ENCODE measurements at places on chromosomes 1 and 21.

GRCh38 chr1:194570476-194570875, 1384.1 kb upstream of the B3GALT2 start:
- no peak for DNase-seq

- DNase-seq, result no peak
These were observed 668.7 kb downstream of the MRPL39 start for GRCh38 chr21:24938573-24938972.

GRCh38 chr1:90402893-90403849, 313.9 kb downstream of the BARHL2 start:
- DNase-seq, result no peak

DNA sequence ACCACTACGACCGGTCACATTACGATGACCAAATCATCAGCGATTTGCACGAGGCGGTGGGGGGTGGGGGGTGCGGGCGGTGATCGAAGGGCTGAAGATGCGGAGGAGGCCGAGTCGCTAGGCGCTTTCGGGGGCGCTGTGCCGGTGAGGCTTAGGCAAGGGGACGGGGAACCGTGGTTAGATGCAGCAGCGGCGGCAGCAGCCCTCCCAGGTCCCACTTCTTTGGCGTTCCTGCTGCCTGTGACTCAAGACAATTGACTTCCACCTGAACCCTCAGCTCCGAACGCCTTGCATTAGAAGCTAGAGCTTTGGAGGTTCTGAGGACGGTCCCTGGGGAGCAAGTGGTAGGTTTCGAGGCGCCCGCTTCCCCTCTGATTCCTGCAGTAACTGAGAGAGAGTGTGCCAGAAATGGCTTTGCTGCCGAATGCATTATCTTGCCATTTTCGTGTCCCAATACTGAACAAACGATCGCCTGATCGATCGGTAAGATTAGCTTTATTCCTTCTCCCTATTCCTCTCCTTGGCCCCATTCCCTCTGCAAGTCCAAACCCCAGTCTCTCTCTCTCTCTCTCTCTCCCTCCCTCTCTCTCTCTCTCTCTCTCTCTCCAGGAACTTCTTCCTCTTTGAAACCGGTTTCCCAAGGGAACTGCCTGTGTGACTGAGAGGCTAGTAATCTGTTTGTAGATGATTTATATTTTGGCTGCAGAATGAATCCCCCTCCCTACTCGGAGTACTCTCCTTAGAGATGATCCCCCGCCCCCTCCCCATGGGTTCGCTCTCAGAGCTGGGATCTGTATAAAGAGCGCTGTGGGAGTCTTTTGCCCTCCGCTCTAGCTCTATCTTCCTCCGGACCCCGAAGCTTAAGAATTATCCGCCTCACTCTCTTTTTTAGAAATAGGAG, 735 bp upstream of the BRINP3 start:
- no peak for DNase-seq

GRCh38 chr21:41169701-41170100, 1.7 kb downstream of the BACE2 start:
- no peak for DNase-seq

- no peak for DNase-seq
These were observed 74.1 kb downstream of the C21orf91 start for GRCh38 chr21:17745086-17745485.

- DNase-seq, result no peak
These were observed 25.7 kb downstream of the SLC9A1 start for GRCh38 chr1:27129225-27129624.

DNA sequence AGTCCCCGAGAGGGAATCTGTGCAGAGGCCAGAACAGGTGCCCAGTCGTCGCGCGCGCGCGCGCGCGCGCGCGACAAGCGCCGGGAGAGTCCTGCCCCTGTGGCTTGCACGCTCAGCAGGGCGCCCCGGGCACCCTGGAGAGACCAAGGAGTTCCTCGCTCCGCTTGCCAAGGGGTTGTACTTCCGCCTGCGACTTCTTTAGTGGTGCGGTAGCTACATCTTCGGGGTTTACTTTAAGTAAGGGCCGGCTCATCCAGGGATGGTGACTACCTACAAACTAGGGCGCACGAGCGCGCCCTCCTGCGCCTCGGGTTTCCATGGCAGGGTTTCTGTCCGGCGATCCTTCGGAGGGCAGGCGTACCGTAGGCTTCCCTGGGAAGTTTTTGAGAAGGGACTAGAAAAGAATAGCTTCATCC, 1.4 kb downstream of the LHX4 start:
- DNase-seq, result no peak

DNA sequence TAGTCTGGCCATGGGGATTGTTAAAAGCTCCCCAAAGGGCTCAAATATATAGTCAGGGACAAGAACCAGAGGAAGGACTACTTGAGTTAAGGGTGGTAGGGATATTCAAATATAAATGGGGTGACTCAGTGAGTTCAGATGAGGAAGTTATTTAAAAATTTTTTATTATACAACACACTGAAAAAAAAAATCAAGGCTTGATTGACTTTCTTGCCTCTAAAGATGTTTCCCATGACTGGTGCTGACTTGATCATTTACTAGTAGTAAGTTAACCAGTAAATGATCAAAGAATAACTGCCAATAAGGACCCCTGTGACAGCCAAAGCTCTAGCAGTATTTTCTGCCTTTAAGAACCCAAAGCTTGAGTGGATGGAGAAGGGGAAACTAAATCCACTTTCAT, 357.6 kb upstream of the NR5A2 start:
- no peak for DNase-seq

DNA sequence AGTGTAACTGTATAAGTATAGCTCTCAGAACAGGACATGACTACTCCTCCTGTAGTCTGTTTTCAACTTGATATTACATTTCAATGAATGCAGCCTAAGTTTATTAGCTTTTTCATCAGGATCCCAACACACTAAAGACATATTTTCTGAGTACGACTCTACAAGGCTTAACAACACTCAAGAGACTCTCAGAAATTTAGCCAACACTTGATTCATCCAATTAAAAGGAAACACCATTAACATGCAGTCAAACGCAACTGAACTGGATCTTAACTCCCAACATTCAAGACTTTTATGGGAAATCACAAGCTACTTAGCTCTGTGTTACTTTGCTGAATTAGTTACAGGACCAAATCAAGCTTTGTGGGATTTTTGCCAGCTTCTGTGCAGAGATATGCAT, 65.2 kb upstream of the SGIP1 start:
- DNase-seq, result no peak

- no peak for DNase-seq
These were observed 50.5 kb upstream of the PRELP start for GRCh38 chr1:203424861-203425662.

GRCh38 chr1:212864201-212864600, 6.1 kb downstream of the FLVCR1 start:
- no peak for DNase-seq

GRCh38 chr21:34878501-34878900, 170.6 kb downstream of the RUNX1 start:
- no peak for DNase-seq

- no peak for DNase-seq
These were observed 526.4 kb downstream of the LRRIQ3 start for GRCh38 chr1:73671530-73671929.

DNA sequence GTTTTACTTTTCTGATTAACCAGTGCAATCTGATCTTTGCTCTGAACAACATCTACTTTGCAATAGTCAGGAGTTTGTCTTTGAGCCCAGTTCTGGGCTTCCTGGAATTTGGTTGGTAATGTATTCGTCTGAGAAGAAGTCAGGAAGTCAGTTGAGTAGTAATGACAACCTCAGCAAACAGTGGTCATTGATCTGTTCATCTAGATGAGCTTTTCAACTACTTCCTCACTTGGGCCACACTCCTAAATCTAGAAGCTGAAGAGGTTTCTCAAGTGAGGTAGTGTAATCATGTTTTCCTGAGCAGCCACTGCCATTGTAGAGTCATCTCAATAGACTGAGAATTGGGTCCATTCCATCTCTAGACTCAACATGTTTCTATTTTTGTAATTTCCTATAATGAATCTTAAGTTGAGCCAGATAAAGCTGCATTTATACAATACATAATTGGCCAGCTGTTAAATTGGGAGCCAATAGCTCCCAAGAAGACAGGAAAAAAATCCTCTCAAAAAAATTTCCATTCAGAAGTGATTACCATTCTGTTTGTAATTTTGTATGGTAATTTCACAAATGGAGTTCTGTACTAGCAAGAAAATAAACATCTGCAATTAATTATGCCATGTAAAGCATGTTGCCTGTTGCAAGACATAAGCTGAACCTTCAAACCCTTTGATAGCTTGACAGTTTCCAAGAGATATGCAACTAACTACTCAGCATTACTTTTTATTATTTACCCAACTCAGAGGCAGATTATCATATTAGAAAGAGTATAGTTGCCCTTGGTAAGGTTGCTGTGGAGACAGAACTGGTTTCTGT, 49.6 kb downstream of the WDR64 start:
- no peak for DNase-seq

DNA sequence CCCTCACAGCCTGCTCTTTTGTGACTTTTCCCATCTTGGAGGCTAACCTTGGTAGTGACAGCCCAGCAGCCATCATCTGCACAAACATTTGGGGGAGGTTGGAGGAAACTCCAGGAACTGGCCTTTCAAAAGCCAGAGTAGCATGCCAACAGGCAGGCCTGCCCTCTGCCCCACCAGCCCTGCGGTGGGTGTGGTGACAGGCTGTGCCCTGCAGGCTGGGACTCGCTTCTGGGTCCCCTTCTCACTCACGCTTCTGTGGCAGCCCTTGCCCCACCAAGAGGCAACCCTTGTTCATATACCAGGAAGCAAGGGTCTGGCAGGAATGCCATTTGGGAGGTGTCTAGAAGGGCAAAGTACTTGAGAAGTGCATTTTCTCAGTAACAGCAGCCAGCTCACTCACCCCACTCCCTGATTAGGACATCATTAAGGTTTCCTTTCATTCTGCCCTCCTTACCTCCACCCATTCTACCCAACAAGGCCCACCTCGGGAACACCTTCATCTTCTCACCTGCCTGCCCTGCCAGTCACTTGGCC, 20.8 kb upstream of the FAM3B start:
- DNase-seq, result no peak

DNA sequence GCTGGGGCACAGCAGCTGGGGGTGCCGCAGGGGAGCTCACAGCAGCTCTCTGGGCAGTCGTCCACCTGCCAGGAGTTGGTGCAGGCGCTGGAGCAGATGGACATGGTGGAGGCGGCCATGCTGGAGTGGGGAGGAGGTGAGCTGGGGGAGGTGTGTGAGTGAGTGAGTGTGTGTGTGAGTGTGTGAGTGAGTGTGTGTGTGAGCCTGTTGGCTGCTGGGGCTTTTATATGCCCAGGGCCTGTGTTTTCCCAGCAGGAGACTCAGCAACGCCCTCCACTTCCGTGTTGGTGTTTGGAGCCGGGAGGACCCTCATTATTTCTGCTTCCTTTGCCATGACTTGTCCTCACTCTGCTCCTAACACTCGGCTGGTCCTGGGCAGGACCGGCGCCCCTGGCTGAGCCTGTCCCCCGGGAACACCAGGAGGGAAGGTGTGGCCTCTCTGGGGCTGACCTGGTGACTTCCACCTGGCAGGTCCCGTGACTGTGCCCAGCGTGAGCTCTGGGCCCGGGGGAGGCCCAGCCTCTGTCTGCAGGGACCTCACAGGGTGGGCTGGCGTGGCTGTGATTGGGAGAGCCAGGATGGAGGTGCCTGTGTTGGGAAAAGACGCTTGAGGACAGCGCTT, at the start of gene KRTAP10-2:
TSS of gene KRTAP10-2 (minus strand) at position 166 of the 622 bp plus-strand sequence. CDS start at position 119, 47 bp downstream.
- peak; percentile 14 for DNase-seq

DNA sequence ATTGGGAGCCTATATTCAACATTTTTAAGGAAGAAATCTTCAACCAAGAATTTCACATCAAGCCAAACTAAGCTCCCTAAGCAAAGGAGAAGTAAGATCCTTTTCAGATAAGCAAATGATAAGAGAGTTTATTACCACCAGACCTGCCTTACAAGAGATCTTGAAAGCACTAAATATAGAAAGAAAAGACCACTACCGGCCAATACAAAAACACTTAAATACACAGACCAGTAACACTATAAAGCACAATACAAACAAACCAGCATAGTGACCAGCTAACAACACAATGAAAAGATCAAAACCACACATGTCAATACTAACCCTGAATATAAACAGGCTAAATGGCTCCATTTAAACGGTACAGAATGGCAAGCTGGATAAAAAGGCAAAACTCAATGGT, 165.4 kb downstream of the MRPL39 start:
- no peak for DNase-seq

- DNase-seq, result no peak
These were observed 31.8 kb downstream of the SDCCAG8 start for GRCh38 chr1:243287652-243288051.

DNA sequence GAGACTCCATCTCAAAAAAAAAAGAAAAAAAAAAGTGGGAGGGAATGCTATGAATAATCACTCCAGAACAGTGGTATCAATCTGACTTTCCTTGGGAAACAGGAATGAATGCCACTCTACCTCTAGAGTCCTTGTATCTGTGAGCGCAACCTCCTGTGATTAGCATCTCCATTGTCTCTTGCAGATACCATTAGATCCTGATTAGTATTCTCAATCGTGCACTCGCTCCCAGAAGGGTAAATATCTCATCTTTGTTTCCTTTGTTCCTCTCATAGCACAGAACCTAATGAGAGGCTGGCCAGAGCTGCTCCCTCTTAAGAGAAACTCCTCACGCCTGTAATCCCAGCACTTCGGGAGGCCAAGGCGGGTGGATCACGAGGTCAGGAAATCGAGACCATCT, 184.4 kb upstream of the KCNK2 start:
- no peak for DNase-seq

DNA sequence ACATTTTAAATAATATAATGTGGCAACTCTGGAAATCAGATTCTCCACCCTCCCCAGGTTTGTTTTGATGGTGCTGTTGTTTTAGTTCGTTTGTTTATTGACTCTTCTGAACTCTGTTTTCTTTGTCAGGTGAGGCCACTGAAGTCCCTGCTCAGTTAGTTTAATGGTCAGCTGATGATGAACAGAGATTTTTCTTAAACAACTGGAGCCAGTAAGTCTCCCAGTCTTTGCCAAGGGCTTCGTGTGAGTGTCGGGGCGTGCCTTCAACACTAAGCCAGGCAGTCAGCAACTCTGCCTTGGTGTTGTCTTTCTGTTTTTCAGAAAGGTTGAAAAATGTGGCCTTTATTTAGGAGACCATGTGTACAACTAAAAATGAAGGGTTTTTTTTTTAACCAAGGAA, 58.9 kb downstream of the TEX35 start:
- no peak for DNase-seq

DNA sequence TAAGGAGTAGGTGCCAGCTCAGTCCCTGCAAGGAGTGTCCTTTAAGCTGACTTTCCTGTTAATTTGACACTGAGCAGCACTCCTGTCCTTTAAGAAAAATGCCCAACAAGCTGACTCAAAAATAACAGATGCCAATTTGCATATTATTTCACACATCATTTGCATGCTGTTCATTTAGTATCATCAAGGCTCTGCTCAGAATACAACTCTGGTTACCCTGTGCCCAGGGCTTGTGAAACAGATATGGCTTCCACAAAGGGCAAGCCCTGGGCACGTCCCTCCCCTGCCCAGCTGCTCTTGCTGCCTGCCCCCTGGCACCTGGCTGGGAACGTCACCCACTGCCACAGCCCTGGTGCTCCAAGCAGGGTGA, 10.3 kb downstream of the KCNN3 start:
- no peak for DNase-seq

- DNase-seq, result no peak
These were observed 468.8 kb downstream of the USP25 start for GRCh38 chr21:16198546-16198945.

GRCh38 chr1:83060651-83061390, 938.1 kb downstream of the TTLL7 start:
- no peak for DNase-seq

Measured in liver (tissue), 10 donors.